CD8-positive, alpha-beta memory T cell (primary cell): ENCODE measurements at places on chromosomes 1 and 21.

DNA sequence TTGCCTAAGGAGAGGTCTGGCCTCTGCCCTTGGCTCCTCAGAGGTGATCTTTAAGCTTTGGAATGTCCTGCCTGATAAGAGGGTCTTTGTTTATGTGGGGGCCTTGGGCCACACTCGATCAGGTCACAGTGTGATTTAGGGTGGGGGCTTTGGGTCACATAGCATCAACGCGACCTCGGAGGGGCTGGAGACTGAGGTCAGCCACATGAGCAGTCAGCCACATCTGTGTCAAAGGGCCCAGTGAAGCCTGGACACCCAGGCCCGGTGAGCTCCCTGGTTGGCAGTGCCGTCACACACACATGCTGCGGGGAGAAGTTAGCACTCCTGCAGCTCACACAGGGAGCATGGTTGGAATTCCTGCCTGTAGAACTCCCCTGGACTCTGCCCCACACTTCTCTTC lies 345.0 kb downstream of the NPHP4 start:
- no peaks in the 10 kb centered on the region for H3K27me3 ChIP-seq
- no peaks in the 10 kb centered on the region for H3K4me1 ChIP-seq
- no peak overlapping the region for H3K4me3 ChIP-seq
- no peak for DNase-seq

GRCh38 chr1:52159033-52159789 lies 17.3 kb downstream of the ZFYVE9 start:
- H3K36me3 ChIP-seq = no peaks in the 10 kb centered on the region
- no peak overlapping the region for H3K27ac ChIP-seq
- DNase-seq = no peak
- no peaks in the 10 kb centered on the region for H3K27me3 ChIP-seq
- H3K4me3 ChIP-seq = no peak overlapping the region

- H3K4me1 ChIP-seq = no peaks in the 10 kb centered on the region
- no peaks in the 10 kb centered on the region for H3K27me3 ChIP-seq
- H3K27ac ChIP-seq = no peak overlapping the region
- no peaks in the 10 kb centered on the region for H3K36me3 ChIP-seq
- no peak for DNase-seq
Measured at GRCh38 chr1:73627723-73628122, 570.3 kb downstream of the LRRIQ3 start.

DNA sequence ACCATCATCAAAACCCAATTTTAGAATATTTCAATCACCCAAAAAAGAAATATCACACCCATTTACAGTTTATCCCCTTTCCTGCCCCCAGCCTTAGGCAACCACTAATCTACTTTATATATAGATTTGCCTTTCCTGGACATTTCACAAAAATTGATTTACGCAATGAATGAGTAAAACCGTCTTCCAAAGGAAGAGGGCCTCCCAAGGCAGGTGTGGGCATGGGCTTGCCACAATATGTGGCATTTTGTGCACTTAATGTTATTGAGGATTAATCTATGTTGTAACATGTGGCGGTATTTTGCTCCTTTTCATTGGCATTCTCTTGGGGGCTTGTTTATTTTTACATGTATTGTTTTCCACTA lies 11.8 kb upstream of the BMP8B start:
- peaks cover 9% of the 10 kb centered on the region for H3K4me1 ChIP-seq
- H3K4me3 ChIP-seq = no peak overlapping the region
- no peak overlapping the region for H3K27ac ChIP-seq
- H3K36me3 ChIP-seq = no peaks in the 10 kb centered on the region

DNA sequence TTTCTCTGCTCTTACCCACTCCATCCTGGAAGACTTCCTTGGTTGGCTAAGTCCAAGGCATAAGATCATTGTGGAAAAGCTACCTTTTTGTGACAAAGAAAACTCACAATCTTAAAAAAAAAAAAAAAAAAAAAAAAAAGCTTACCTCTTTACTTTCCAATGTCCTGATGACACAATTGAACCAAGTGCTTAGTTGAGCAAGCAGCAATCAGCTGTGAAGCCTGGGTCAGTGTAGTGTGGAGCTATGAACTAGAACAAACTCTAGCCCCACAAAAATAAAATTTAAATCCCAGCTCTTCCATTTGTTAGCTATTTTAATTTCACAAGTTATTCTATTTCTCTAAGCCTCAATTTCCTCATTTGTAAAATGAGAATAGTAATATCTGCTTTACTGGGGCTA lies 647.6 kb downstream of the LMO4 start:
- H3K27ac ChIP-seq = no peak overlapping the region
- no peaks in the 10 kb centered on the region for H3K36me3 ChIP-seq
- no peaks in the 10 kb centered on the region for H3K4me1 ChIP-seq
- DNase-seq = no peak

DNA sequence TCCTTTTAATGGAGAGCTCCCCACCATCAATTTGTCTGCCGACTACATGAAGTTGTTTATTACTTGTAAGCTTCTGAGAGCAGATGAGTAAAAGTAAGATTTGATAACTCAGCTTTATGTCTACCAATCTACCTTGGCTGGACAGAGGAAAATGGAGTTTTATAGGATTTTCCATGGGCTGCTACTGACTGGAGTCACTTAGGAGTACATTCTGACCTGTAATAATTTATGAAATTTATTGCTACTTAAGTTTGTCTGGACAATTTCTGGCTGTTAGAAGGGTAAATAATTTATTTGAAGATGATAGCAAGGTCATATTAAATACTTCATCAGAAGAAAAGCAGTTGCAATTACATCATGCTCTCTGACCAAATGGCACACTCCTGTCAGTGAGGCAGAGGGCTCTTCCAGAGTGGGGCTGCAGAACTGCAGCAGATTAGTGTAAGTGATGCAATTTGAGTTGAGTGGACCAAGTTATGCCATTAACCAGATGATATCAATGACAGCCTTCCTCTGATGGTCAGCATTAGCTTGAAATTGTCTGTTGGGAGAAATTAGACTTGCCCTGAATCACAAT lies 736.7 kb upstream of the PTBP2 start:
- H3K27me3 ChIP-seq = no peaks in the 10 kb centered on the region
- no peaks in the 10 kb centered on the region for H3K4me1 ChIP-seq
- no peaks in the 10 kb centered on the region for H3K36me3 ChIP-seq
- no peak overlapping the region for H3K4me3 ChIP-seq
- no peak overlapping the region for H3K27ac ChIP-seq
- DNase-seq = no peak

- no peaks in the 10 kb centered on the region for H3K36me3 ChIP-seq
- H3K27me3 ChIP-seq = no peaks in the 10 kb centered on the region
- DNase-seq = no peak
- H3K27ac ChIP-seq = no peak overlapping the region
- H3K4me3 ChIP-seq = no peak overlapping the region
Measured at GRCh38 chr21:31744182-31744800, 12.4 kb upstream of the SCAF4 start.

GRCh38 chr1:1003618-1004419 lies 3.9 kb upstream of the HES4 start:
- peaks cover 43% of the 10 kb centered on the region for H3K27me3 ChIP-seq
- no peak for DNase-seq
- H3K4me3 ChIP-seq = no peak overlapping the region
- H3K36me3 ChIP-seq = no peaks in the 10 kb centered on the region

- DNase-seq = no peak
- H3K27ac ChIP-seq = no peak overlapping the region
- H3K4me1 ChIP-seq = no peaks in the 10 kb centered on the region
Measured at GRCh38 chr1:221644663-221645258, 97.1 kb downstream of the DUSP10 start.

DNA sequence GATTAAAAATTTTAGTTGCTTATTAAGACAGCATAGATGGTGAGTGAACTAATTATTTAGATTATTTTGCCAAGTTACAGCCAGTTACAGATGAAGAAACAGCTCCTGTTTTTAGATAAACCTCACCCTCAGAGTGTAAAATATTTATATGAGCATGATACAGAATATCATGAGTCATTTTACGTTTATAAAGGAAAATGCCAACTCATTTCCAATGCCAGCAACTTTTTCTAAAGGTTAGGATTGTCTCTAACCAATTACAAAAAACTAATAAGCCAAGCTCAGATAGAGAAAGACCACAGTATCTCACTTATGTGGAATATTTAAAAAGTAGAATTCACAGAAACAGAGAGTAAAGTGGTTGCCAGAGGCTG lies 590.1 kb downstream of the LTN1 start:
- H3K27ac ChIP-seq = no peak overlapping the region
- H3K4me3 ChIP-seq = no peak overlapping the region
- H3K4me1 ChIP-seq = no peaks in the 10 kb centered on the region
- H3K36me3 ChIP-seq = no peaks in the 10 kb centered on the region
- DNase-seq = no peak
- no peaks in the 10 kb centered on the region for H3K27me3 ChIP-seq

DNA sequence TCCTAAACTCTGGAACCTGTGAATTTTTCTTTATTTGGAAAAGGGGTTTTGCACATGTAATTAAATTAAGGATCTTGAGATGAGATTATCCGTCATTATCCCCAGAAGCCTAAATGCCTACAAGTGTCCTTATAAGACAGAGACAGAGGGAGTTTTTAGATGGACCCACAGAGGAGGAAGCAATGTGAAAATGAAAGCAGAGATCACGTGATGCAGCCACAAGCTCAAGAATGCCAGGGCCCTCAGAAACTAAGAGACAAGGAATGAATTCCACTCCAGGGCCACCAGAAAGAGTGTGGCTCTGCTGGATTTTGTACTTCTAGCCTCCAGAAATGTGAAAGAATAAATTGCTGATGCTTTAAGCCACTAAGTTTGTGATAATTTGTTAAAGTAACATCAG lies 183.6 kb upstream of the UBE2U start:
- no peaks in the 10 kb centered on the region for H3K36me3 ChIP-seq
- no peak overlapping the region for H3K4me3 ChIP-seq
- H3K27me3 ChIP-seq = no peaks in the 10 kb centered on the region
- H3K4me1 ChIP-seq = peaks cover 8% of the 10 kb centered on the region
- no peak overlapping the region for H3K27ac ChIP-seq
- DNase-seq = no peak

DNA sequence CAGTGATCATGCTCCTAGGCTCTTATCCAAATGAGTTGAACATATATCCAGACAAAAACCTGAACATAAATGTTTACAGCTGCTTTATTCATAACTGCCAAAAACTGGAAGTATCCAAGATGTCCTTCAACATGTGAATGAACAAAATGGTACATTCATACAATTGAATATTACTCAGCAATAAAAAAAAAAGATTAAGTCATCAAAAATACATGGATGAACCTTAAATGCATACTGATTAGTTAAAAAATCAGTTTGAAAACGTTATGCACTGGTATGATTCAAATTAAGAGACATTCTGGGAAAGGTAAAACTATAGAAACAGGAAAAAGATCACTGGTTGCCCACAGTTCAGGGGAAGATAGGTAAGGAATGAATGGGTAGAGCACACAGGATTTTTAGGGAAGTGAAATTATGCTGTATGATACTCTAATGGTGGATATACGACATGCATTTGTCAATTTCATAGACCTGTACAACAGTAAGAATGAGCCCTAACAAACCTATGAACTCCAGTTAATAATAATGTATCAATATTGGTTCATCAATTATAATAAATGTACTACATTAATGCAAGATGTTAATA lies 3.1 kb downstream of the LRRC40 start:
- no peak overlapping the region for H3K4me3 ChIP-seq
- no peaks in the 10 kb centered on the region for H3K27me3 ChIP-seq
- no peak overlapping the region for H3K27ac ChIP-seq
- H3K4me1 ChIP-seq = peaks cover 26% of the 10 kb centered on the region

DNA sequence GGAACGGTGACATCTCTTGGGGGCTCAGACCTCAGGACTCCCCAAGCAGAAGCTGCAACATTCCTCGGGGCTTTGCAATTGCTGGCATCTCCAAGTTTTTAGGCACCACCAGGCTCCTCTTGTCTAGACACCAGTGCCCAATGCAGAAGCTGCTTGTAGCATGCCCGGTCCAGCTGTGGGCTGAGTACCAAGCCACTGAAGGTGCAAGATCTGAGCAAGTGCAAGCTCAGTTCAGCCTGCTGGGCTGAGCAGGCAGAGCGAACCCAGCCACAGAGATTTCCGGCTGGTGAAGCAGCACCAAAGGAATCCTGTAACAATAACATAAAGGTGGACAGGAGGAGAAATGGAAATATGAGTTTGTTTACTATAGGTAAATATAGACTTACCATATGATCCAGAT lies 995.4 kb upstream of the B3GALT2 start:
- no peaks in the 10 kb centered on the region for H3K27me3 ChIP-seq
- DNase-seq = no peak
- H3K27ac ChIP-seq = no peak overlapping the region
- H3K4me1 ChIP-seq = no peaks in the 10 kb centered on the region
- H3K4me3 ChIP-seq = no peak overlapping the region
- no peaks in the 10 kb centered on the region for H3K36me3 ChIP-seq

DNA sequence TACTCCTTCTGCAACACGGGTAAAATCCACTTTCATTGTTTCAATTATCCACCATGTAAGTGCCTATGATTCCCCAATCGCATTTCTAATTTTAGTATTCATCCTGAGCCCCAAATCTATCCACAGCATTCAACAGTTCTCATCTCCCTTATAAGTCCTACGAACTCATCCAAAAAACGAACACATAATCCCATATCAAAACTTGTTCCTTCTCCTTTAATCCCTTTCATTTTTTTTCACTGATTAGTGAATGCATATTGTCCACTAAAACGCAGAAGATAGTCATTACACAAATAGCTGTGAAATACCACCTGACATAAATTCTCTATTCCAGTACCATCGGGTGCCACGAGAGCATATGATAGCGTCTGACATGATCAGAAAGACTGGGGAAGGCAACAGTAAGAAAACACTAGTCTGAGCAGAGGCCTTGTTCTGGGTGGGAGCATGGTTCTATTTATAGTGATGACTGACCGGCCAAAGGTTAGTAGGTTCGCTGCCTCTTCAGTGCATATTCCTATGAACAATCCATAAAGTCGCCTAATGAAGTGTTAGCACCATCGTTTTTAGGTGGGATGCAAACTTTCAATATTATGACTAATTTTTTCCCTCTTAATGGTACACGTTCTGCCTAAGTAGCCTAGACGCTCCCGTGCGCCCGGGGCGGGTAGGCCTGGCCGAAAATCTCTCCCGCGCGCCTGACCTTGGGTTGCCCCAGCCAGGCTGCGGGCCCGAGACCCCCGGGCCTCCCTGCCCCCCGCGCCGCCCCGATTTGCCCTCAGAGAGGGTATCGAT lies 648 bp downstream of the ATP5PF start:
- peaks cover 8% of the 10 kb centered on the region for H3K36me3 ChIP-seq
- H3K4me3 ChIP-seq = peak overlapping the region; percentile 93
- H3K27me3 ChIP-seq = no peaks in the 10 kb centered on the region
- peak overlapping the region; percentile 91 for H3K27ac ChIP-seq
- H3K4me1 ChIP-seq = peaks cover 17% of the 10 kb centered on the region

DNA sequence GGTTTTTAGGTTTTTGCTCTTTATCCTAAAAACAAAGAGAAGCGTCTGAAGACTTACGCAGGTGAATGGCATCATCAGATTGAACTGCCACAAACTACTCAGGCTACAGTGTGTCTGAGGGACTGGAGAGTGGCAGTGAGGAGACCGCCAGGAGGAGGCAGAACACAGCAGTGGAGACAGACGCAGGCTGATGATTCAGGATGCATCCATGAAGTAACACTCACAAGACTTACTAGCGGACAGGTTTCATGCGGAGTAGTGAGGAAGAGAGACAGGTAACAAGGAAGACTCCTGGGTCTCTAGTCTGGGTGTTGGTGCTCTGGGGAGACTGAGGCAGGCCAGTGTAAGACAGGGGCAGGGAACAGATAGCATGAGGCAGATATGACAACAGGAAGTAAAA lies 5.7 kb downstream of the HSF2BP start:
- no peaks in the 10 kb centered on the region for H3K36me3 ChIP-seq
- H3K27me3 ChIP-seq = no peaks in the 10 kb centered on the region
- H3K4me1 ChIP-seq = peaks cover 5% of the 10 kb centered on the region
- H3K4me3 ChIP-seq = no peak overlapping the region
- H3K27ac ChIP-seq = no peak overlapping the region
